CD4-positive, alpha-beta T cell treated with Interleukin-4 for 4 hours (primary cell): ENCODE measurements at places on chromosomes 3 and 15.
A peak's percentile ranks its signal among the peaks of the same experiment; 100 is the strongest.

DNA sequence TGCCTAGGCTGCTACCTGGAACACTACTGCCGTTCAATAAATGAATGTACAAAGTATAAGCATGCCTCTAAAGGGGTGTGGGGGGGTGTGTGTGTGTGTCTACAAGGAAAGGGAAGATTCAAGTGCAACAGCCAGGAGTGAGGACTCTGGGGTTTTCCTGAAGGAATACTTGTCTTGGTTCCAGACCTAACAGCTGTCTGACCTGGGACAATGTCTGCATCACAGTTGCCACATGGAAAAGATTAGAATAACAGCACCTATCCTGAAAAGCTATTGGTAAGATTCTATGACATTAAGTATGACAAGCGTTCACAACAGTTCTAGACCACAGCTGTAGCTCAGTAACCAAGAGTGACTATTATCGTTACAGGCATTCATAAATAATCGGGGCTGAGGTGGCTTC lies 345.2 kb downstream of the FOXP1 start:
- no peak for DNase-seq

DNA sequence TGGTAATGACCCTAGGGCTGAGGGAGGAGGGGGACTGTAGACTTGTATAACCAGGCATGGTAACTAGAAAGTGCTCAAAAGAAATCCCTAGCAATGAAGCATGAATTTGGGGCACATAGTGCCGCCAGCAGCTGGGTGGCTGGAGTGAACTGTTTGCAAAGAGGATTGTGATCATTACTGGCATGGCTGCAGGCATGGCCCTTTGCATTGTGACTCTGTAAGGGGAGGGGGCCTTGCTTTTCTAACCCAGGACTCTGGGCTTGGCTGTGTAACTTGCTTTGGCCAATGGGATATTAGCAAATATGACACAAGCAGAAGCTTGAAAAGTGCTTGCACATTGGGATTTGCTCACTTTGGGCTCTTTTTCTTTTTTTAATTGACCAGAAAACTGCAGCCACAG lies 112.5 kb upstream of the RAD18 start:
- DNase-seq = no peak

- DNase-seq = no peak
Measured at GRCh38 chr15:48058371-48058770, 62.4 kb upstream of the SLC24A5 start.

DNA sequence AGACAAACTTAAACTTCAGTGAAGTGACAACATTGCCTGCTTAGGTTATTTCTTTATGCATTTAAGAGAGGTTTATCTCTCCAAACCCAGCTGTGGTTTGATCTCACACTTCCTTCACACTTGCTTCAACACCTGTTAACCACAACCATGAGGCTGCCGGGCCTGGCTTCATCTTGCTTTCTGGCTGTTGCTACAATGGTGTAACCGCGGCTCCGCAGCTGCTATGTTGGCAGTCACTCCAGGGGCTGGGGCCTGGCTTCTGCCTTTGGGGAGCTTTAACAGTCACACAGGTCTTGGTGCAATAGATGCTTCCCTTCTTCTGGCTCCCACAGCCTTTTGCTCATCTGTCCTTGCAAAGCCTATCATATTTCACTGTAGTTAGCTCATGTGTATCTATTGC lies 72.9 kb upstream of the MNS1 start:
- DNase-seq = peak; percentile 45
